ENCODE measurements at places on chromosomes 5 and 9. TPM values are rescaled to one million over a fixed set of nuclear protein-coding genes. Genes with fewer than 3 reads are reported as not detected.

ANXA6 gene
- total RNA-seq: 95.4 TPM

TAF1L gene
- total RNA-seq: 0.02 TPM

LCN6 gene
- total RNA-seq: not detected

VAV2 gene
- total RNA-seq: 31.1 TPM

PRRX2 gene
- total RNA-seq: 10.7 TPM

GPX8 gene
- 30.6 TPM for total RNA-seq

CYSRT1 gene
- 2.9 TPM for total RNA-seq

C5orf34 gene
- total RNA-seq: 7.3 TPM

RELL2 gene
- total RNA-seq: 23.8 TPM

ADRA1B gene
- 0.16 TPM for total RNA-seq

ZDHHC11B gene
- total RNA-seq: 3.1 TPM

SPATA31C1 gene
- not detected for total RNA-seq
